Keratinocyte (primary cell): ENCODE measurements at places on chromosomes 13 and 19. TPM values are rescaled to one million over a fixed set of nuclear protein-coding genes. Genes with fewer than 3 reads are reported as not detected.

GRCh38 chr19:7246601-7247000, 47.6 kb downstream of the INSR start:
- no peaks in the 10 kb centered on the region for H3K27me3 ChIP-seq
- DNase-seq = no peak
- H3K36me3 ChIP-seq = no peaks in the 10 kb centered on the region
- H3K27ac ChIP-seq = no peak overlapping the region

- no peak for DNase-seq
- peaks cover 25% of the 10 kb centered on the region for H3K27me3 ChIP-seq
- H3K4me3 ChIP-seq = no peak overlapping the region
- H3K36me3 ChIP-seq = peaks cover 6% of the 10 kb centered on the region
- no peak overlapping the region for H3K27ac ChIP-seq
These were observed 2.1 kb upstream of the GRWD1 start for GRCh38 chr19:48443731-48444128.

GRCh38 chr13:43797159-43797558, 10.4 kb upstream of the ENOX1 start:
- H3K4me3 ChIP-seq = no peak overlapping the region
- H3K4me1 ChIP-seq = peaks cover 4% of the 10 kb centered on the region
- H3K27ac ChIP-seq = no peak overlapping the region

DNA sequence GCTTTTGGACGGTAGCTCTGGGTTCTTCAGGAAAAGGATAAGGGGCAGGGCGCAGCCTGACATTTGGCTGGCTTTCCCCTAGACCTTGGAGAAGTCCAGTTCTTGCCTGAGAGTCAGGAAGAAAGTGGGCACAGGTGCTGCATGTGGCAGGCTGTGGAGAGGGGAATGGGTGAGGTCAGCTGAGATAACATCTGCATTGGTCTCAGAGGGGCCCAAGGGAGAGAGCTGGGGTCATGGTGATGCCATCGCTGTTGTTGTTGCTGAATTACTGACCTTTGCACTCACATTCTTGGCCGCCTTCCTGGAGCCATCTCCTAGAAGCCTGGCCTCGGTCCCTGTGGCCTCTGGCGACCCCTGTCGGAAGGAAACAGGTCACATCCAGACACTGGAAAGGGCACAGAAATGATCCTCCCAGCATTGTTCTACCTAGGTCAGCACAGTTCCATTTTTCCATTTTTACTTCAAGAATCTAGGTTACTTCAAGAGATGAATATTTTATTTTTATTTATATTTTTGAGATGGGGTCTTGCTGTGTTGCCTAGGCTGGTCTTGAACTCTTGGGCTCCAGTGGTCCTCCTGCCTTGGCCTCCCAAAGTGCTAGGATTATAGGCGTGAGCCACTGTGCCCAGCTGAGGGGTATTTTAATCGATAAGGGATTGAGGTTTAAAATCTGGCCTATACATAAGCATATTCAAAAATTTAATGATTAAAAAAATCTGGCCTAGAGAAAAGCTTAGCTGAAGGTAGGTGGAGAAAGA, 6.5 kb upstream of the LIPE start:
- H3K4me1 ChIP-seq = no peaks in the 10 kb centered on the region
- H3K27me3 ChIP-seq = no peaks in the 10 kb centered on the region
- no peaks in the 10 kb centered on the region for H3K36me3 ChIP-seq
- no peak for DNase-seq

- H3K27me3 ChIP-seq = no peaks in the 10 kb centered on the region
- H3K36me3 ChIP-seq = peaks cover 53% of the 10 kb centered on the region
- H3K27ac ChIP-seq = no peak overlapping the region
- H3K4me3 ChIP-seq = no peak overlapping the region
- DNase-seq = no peak
- peaks cover 10% of the 10 kb centered on the region for H3K4me1 ChIP-seq
These were observed 115.2 kb downstream of the STK24 start for GRCh38 chr13:98461486-98462240.

DNA sequence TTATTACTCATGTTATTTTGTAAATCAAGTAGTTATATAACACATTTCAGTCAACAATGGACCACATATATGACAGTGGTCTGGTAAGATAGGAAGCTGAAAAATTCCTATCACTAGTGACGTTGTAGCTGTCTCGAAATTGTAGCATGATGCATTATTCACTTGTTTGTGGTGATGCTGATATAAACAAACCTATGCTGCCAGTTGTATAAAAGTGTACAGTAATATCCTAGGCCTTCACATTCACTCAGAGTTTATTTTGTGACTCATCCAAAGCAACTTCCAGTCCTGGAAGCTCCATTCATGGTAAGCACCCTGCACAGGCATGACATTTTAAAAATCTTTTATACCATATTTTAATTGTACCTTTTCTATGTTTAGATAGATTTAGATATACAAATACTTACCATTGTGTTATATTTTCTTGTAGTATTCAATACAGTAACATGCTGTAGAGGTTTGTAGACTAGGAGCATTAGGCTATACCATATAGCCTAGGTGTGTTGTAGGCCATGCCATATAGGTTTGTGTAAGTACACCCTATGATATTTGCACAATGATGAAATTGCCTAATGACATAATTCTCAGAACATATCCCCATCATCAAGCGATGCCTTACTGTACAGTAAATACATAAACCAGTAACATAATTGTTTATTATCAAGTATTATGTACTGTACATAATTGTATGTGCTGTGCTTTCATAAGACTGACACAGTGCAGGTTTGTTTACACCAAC, 49.3 kb downstream of the IFT88 start:
- DNase-seq = no peak
- no peak overlapping the region for H3K4me3 ChIP-seq
- H3K36me3 ChIP-seq = no peaks in the 10 kb centered on the region
- H3K27me3 ChIP-seq = no peaks in the 10 kb centered on the region
- no peaks in the 10 kb centered on the region for H3K4me1 ChIP-seq

Gene PSG11
- 0.03 TPM in 1 of 3 replicates, not detected in the others for polyA plus RNA-seq

Gene PRR36
- polyA plus RNA-seq = 0.05 TPM in 2 of 3 replicates, not detected in the other
